ELF-1 (cell line): ENCODE measurements at places on chromosomes 6 and 20.

DNA sequence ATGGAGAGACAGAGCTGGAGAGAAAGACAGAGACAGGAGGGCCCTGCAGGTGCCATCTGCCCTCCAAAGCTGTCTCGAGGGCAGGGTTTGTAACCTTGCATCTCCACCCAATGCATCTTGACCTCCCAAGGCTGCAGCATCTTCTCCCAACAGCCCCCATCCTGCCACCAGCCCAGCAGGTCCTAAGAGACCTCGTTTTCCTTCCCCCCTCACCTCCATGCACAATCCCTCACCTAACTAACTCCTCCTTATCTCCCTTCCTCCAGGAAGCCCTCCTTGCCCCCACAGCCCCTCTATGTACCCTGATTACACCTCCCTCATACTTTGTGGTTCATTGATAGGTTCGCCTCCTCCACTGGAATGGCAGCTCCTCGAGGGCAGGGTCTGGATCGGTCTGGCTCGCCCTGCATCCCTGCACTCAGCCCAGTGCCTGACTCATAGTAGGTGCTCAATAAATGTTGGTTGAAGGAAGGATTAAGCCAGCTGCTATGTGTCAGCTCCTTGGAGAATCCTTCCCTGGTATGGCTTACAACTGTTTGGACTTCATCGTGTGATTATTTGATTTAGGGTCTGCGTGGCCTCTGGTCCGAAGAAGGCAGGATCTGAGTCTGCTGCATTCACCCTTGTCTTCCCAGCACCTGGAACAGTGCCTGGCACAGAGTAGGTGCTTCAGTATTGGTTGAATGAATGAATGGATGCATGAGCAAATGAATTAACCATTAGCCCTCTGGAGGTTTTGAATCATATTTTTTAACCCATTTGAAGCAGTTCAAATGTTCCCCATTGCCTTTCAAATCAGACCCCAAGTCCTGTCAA lies 105.6 kb upstream of the PTPN1 start:
- no peak for DNase-seq

GRCh38 chr6:87697581-87698546 lies 4.2 kb downstream of the AKIRIN2 start:
- no peak for DNase-seq

- no peak for DNase-seq
These were observed 986.8 kb upstream of the SLC35B3 start for GRCh38 chr6:9422138-9422537.

GRCh38 chr20:19701429-19701828 lies 56.6 kb upstream of the RIN2 start:
- DNase-seq: no peak

- DNase-seq: peak; percentile 74
These were observed 148.0 kb upstream of the LRFN2 start for GRCh38 chr6:40735121-40735520.

DNA sequence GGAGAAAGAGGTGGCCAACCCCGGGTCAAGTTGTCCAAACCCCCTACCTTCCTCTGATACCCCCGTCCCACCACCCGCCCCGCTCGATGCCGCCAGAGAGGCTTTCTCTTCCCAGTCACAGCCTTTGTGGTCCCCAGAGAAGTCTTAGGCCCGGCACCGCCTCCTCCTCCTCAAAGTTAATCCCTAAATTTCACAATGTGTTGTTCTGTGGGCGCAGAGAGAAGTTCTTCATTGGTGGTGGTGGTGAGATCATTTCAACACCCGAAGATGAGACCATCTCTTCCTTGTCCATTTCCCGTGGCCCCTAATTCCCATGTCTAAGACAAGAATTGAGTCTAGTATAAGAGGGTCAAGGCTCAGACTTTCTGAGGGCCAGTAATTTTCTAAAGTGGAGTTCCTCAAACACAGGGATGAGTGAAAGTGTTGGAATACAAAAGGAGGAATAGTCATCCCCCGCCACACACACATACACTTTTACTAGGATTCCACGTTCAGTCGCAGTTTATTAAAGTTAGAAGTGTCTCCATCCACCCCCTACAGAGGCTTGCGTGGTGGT lies 10.4 kb downstream of the TRIM31 start:
- DNase-seq: no peak

DNA sequence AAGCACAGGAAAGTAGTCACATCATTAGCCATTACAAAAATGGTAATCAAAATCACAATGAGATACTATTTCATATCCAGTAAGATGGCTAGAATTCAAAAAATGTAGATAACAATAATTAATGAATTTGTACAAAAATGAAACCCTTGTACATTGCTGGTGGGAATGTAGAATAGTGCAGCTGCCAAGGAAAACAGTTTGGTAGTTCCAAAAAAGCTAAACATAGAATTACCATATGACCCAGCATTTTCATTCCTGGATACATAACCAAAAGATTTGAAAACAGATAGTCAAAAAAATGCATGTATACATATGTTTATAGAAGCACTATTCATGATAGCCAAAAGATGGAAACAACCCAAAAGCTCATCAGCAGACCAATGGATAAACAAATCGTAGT lies 251.1 kb upstream of the RAB32 start:
- DNase-seq: no peak

- DNase-seq: no peak
These were observed 77.0 kb downstream of the CDH4 start for GRCh38 chr20:61328911-61329558.

DNA sequence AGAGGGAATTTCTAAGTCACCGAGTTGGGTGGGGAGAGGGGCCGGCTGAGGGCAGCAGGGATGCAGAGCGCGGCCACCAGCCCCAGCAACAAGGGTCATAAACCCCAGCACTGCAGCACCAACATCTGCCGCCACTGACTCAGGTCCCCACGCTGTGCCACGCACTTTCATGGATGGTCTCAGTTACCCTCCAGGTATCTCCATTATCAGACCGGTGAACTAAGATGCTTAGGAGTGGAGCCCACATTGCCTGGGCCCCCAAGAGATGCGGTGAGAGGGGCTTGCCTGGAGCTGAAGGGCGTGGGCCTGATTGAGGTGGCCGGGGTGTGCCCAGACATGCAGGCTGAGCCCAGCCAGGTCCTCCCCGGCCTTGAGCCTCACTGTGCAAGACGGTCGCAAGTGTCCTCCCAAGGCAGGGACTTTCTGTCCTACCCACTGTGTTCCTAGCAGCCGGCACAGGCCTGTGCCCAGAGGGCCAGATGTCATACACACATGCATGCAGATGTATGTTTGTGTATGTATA lies 19.3 kb downstream of the RBM38 start:
- DNase-seq: no peak

DNA sequence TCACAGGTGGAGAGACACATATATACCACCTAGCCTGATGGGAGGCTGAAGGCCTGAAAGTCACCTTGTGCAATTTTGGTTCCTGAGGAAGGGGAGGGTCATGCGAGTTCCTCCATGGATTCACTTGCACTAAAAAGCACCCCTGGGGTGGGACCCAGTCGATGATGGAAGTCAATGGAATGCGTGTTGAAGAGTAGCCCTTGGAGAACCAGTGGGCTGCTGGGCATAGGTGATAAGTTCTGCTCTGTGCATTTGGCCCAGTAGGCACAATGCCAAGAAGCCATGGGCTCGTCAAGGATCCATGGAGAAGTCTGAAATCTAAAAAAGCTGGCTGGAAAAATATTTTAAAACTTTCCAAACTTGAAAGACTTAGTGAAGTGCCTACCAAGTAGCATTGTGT lies 18.9 kb upstream of the SCRT2 start:
- DNase-seq: no peak

- no peak for DNase-seq
These were observed 72.3 kb upstream of the SSTR4 start for GRCh38 chr20:22962567-22963439.

DNA sequence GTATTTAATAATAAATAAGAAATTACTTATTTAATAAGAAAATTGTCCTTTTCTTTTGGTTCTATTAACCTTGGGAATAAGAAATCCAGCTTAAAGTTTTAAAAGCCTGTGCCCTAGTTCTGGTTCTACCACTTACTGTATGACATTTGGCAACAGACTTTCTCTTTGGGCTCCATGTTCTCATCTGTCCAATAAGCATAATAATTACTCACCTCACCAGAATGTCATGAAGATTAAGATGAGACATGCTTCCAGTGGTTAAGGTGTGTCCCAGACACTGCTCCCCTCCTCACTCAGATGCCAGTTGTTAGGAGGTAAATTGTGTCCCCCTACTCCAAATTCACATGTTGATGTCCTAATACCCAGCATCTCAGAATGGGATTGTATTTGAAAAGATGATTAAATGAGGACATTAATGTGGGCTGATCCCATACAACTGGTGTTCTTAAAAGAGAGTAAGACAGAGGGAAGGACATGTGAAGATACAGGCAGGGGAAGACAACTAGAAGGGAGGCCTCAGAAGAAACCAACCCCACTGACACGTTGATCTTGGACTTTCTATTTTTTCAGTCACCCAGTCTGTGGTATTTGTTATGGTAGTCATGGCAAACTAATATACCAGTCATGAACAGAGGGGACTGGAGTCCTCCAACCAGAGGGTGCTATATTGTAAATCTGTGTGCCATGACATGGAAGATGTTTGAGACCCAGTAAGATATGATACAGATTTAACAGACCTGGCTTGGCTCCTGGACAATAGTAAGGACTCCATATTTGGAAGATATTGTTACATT lies 6.4 kb upstream of the MICAL1 start:
- no peak for DNase-seq

GRCh38 chr6:134553936-134554335 lies 236.0 kb upstream of the SGK1 start:
- DNase-seq: no peak

DNA sequence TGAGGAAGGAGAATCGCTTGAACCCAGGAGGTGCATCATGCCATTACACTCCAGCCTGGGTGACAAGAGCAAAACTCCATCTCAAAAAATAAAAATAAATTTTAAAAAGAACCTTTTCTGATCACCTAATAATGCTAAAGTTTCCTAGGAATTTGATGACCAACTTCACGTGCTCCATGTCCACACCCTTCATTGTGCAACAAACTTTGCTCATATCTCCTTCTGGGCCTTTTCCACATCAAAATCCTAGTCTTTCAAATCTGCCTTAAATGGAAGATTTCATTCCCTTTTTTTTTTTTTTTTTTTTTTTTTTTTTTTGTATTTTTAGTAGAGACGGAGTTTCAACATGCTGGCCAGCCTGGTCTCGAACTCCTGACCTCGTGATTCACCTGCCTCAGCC lies 112.5 kb upstream of the LOC128125822 start:
- no peak for DNase-seq

DNA sequence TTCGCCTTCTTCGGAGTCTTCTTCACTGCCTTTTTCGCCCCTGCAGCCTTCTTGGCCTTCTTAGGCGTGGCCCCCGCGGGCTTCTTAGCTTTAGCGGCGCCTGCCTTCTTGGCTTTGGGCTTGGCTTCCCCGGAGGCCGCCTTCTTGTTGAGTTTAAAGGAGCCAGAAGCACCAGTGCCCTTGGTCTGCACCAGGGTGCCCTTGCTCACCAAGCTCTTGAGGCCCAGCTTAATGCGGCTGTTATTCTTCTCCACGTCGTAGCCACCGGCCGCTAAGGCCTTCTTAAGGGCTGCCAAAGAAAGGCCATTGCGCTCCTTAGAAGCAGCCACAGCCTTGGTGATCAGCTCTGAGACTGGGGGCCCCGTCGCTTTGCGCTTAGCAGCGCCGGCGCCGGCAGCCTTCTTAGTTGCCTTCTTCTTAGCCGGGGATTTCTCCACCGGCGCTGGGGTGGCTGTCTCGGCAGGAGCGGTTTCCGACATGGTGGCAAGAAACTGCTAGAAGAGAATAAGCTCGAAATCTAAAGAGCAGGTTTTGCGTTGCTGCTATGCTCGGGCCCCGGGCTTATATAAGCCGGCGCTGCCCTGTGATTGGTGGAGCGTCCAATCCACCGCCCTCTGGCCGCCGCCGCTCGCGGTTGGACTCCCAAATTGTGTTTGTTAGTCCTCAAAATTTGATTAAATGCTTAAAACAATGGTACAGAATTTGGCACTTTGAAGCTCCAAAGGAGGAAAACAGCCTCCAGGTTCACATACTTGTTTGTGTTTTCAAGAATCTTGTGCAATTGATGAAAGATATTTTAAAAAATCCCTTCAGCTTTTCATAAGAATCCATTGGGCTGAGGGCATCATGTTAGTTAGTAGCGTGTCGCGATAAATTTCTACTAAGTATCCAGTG lies 44.9 kb downstream of the OR2B2 start:
- peak; percentile 96 for DNase-seq

DNA sequence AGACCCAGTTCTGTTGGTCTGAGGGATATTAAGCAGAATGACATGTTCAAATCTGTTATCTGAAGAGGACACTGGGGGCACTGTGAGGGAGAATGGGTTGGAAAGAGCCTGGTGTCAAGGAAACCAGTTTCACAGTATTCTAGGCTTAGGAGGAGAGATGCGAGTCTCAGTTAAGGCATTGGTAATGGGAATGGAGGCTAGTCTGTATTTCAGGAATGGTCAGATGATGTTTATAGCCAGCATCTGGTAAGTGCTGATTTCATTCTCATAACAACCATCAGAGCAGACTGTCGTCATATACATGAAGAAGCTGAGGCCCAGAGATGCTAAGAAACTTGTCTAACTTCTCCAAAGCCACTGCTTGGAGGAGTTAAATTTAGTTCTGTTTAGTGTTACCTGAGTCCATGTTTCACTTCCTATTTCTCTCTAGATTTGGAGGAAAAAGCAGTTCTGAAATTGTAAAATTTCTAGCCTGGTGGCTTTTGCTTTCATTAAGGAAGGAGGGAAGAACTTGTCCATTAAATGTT lies 242.0 kb downstream of the ARID1B start:
- DNase-seq: no peak

DNA sequence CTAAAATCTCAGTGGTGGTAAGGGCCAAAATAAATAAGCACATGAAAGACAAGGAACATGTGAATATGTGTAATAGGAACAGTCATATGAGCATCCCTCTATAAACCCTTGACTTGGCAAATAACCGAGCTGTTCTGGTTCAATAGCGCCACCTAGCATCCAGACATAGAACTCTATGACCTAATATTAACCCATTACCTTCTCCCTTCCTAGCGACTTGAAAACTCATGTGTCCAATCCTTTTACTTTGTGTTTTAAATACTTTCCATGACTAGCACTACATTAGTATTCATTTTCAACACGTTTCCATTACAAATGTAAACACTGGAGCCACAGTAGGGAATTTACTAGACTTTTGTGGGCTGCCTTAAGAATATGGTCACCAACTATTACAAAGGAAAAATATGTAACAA lies 279.7 kb downstream of the UST start:
- DNase-seq: peak; percentile 36

DNA sequence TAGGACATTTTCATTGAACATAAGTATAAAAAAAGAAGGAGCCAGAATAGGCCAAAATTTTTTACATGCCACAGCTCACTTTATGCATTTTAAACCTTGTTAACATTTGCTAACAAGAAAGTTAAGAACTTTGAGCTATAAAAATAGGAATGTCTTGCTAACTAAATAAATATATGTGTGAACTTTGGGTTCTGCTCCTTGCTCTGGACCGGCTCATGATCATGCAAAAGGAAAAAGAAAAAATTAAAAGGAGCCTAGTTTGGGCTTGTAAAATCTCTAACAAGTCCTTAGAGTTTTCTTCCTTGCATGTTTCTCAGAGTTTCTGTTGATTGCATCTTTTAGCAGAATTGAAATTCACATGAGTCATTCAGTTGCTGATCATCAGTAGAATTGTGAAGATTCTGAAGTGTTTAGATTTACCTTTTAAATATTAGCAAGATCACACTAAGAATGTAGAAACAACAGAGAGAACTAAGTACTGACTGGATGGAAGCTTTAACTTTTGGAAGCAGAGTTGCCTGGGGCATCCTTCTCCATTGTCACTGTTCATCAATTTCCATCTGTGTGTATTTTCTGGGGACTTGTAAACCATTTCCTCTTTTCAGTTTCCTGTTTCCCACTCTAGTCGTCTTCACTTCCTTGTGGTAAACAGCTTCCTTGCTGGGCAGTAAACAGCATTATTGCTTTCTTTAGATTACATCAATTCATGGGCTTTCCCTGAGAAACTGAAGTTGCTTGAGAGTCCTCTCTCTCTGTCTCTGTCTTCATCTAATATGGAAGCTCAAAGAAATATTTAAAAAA lies 458.4 kb upstream of the BTBD3 start:
- no peak for DNase-seq
